ENCODE measurements at places on chromosomes 11 and 22.

DNA sequence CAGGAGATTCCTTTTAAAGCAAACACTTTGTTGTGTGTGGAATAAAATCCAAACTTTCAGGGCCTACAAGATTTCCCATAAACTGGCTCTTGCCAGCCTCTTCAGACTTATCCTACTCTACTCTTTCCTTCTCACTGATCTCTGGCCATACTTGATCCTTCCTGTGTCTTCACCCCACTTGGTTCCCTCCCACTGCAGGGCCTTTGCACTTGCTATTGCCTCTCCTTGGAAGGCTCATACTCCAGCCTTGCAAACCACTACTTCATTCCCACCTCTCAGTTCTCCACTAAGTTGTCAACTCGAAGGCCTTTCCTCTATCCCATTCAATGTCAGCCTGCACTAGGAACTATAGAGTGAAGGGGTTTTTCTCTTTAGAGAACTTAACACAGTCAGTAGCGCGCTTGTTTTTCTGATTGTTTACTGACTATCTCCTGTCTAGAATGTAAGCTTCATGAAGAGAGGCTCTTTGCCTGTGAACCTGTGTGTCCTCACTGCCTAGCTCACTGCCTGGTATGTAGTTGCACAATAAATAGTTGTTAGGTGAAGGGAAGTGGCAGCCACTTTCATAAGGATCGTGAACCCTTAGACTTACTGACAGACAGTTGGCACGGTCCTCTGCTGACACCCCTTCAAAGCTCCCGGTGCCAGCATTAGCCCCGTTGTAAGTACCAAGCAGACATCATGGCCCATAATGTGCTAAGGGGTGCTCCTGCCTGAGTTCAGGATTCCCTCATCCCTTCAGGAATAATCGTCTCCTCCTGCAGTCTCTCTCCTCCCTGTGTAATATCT is 833 bp upstream of the ME3 start:
- DNase-seq = no peak

- no peak for DNase-seq
Observed at GRCh38 chr11:47390422-47390760, 12.0 kb upstream of the SPI1 start.

GRCh38 chr11:78227921-78228320 is 39.2 kb downstream of the USP35 start:
- no peak for DNase-seq

DNA sequence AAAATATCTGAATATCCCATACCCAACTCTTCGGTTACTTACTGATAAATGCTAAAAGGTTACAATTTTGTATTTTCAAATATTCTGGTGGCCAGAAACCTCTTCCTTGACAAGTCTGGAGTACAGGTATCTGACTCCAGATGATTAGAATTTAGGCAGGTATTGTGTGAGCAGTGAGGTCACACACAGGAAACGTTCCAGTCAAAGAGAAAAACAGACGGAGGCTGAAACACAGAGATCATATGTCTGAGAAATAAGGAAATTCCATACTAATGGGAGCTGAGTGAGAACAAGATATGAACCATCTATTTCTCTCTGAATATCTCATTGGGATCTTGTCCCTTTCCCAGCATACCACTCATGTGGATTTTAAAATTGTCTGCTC is 89.4 kb upstream of the IGLL5 start:
- no peak for DNase-seq

DNA sequence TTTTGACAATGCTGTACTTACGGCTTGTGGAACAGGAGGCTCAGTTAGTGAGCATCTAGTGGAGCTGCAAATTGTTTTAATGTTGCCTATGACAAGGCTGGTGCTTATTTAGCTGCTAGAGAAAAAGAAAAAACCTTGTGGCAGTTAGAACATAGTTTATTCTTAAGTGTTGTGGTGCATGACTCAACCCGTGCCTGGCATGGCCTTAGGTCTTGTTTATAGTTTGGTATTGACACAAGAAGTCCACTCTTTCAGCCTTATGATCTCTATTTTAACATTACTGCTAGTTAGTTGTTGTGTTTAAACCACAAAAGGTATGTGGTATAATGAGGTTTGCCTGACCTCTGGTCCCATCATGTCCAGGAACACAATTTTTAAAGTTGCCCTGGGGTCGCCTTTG is 744.6 kb downstream of the FAM181B start:
- no peak for DNase-seq

DNA sequence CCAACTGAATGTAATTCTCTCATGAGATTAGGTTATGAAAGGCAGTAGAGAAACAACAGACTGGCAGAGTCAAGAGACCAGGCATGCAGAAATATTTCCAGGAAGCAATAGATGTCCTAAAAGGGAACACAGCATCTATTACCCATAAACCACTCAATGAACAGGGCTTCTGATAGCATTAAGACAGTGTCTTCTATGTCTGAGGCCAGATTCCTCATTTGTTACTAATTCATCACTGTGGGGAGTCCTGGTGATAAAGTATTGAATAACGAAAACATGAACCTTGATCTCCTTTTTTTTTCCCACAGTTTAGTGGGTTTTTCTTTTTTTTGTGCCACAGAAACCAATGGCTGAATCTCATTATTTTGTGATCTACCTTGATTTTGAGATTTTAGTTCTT is 339.0 kb downstream of the METTL15 start:
- DNase-seq = no peak

DNA sequence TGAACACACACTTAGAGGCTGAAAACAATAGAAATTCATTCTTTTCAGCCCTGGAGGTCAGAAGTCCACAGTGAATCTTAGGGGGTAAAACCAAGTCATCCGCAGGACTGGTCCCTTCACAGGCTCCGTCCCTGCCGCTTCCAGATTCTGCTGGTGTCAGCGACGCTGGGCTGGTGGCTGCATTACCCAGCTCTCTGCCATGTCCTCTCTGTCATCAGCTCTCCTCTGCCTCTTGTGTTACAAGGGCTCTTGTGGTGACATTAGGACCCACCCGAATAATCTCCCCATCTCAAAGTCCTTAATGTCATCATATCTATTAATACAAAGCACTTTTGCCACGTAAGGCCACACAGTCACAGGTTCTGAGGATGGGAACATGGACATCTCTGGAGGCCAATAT is 47.7 kb upstream of the ANO1 start:
- peak; percentile 46 for DNase-seq

GRCh38 chr11:25396847-25397246 is 900.0 kb downstream of the LUZP2 start:
- DNase-seq = no peak

GRCh38 chr11:108863528-108863927 is 198.7 kb downstream of the DDX10 start:
- DNase-seq = no peak

- DNase-seq = no peak
Observed at GRCh38 chr11:117528097-117528721, 200.6 kb downstream of the CEP164 start.

DNA sequence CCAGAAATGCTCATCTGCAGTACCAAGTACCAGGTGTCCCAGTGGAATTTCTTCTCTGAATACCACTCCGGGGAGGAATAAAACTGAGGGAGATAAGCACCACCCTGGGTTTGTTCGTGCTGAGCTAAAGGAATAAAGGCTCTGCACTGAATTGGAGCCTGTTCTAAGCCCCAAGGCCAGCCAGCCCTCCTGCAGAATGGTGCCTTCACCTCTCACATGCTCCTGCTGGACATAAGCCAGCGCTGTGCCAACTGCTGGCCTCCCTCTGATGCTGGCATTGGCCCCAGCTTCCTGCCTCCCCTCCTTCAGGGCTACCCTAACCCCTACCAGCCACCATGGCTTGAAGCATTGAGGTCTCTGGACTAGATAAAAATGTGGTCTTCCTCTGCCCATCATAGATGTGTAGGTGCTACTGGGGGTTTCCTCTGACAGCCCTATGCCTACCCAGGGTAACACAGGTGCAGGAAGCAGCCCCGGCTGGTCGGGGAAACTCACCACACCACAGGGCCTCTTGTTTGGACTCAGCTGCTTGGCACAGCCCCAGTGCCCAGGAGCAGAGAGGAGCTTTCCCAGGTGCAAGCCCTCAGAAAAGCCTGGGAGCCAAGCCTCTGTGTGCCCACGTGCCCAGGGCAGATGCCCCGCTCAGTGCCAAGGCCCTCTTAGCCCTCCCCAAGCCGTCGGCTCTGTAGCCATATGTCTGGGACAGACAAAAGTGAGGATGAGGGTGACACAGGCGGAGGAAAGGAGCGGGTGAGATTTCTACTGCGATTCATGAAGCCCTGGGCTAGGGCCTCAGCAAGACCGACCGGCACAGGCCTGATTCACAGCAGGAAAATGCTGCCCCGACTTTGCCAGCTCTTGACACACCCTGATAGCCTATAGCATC is 34.1 kb upstream of the JAM3 start:
- no peak for DNase-seq

DNA sequence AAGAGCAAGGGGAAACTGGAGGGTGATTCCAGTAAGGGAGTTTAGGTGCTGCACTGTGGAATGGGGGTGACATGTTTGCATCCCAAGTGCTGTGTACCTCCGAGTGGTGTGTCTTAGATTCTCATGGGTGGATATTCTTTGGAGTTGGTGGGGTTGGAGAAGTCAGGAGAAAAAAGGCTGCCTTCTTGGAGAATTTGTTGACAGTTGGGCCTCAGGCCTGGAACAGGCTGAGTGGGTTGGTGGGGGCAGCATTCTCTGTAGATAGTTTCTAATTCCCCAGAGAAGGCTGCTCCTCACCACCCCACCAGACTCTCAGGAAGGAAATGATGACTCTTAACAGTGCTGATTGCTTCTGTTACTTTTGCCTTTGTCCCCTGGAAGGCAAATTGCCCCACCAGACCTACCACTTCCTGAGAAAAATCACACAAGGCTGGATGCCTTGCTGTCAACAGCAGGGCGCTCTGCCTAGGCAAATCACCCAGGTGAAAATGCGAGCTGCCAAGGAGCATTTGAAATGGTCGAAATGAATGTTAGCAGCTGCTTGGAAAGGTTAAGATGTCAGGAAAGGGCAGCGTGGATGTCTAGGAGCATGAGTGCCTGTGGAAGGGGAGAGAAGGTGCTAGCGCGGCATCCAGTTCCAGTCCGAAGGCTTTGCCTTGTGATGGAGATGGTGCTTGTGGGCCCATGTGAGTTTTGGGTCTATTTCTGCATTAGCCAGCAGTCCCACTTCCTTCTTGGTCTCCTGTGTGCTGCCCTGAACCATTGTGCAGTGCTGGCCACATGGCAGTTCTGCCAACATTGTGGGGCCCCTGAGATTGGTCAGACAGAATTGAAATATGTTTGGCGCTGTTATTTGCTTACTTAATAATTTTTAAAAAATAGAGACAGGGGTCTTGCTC is 29.7 kb upstream of the SORL1-AS1 start:
- peak; percentile 20 for DNase-seq

DNA sequence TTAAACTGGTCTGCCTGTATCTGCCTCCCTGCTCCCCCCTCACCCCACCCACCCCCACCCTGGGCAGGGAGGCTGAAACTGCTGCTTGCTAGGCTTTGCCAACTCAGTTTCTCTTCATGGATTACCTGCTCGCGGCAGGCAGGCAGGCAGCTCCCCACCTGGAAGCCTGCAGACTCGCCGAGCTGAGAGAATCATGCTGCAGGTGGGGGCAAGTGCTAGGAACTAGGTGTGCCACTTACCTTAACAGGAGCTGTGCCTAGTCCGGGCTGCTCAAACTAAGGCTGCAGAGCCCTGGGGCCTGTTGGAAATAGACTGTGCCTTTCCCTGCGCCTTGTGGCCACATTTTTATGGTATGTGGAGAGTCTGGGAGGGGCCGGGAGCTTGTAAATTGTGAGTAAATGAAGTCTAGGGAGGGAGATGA is 30.3 kb downstream of the MARK2 start:
- no peak for DNase-seq

DNA sequence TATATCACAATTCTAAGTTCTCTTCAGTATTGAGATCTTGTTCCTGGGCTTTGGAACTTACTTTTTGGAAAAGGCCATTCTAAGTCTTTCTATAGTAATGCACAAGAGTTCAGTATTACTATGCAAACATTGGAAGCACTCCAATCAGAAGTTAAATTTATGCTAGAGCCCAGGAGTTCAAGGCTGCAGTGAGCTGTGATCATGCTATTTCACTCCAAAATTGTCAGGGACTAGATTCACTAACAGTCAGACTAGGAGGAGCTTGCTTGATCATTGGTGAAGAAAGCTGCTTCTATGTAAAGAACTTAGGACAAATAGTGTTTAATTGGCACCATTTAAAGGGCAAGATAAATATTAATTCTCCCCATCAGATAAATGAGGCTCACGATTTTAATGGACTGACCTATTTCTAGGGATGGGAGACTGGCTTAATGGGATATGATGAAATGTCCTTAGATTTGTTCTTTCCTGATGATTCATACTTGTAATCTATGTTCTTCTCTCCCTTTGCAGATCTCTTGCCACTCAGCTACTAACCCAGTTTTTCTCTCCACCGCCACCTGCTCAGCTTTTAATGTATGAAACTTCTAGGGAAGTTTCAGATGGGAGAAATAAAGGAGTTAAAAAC is 32.6 kb upstream of the TMEM123 start:
- DNase-seq = no peak

DNA sequence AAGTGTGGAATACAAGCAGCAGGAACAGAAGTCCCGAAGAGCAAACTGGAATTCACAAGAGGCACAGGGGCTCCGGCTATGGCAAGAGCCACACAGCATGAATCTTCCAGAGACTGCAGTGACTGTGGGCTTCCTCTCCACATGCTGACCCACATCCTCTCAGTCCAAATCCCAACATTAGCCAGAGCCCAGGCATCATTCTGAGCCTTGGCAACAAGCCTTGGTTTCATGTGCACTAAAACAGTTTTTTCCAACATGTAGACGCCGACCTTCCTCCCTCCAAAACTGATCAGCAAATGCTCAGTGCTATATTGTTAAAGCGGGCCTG is 91.7 kb upstream of the CSNK2A3 start:
- no peak for DNase-seq

DNA sequence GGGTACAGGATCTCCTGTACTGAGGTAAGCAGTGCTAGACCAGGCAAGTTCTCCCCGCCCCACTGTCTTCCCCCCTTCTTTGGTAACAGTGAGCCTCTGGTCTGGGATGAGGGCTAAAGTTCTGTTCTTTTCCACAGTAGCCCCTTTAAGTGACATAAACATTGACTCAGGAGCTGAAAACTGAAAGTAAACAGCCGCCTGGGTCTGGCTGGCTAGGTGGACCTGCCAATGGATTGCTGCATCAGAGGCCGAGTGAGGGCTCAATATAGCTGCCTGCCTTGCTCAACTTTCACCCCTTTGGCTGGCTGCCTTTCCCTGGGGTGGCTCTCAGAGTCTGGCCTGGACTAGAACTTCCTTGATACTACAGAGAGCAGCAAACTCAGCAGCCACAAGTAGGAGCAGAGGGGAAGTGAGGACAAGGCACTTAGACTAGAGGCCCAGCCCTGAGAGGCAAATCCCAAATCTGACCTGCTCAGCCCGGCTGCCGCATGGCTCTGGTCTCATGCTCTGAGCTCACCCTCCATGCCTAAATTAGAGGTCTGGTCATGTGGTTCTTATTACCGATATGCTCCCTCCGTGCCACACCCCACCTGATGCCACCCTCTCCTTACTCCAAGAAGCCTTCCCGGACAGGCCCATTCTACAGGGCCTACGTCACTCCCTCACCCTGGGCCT is 9.6 kb upstream of the UCP3 start:
- no peak for DNase-seq

GRCh38 chr11:130002846-130003716 is 446 bp upstream of the PRDM10 start:
- DNase-seq = peak; percentile 94

GRCh38 chr11:13189561-13190426 is 87.8 kb upstream of the BMAL1 start:
- no peak for DNase-seq
